ENCODE measurements at places on chromosomes 4 and X.

DNA sequence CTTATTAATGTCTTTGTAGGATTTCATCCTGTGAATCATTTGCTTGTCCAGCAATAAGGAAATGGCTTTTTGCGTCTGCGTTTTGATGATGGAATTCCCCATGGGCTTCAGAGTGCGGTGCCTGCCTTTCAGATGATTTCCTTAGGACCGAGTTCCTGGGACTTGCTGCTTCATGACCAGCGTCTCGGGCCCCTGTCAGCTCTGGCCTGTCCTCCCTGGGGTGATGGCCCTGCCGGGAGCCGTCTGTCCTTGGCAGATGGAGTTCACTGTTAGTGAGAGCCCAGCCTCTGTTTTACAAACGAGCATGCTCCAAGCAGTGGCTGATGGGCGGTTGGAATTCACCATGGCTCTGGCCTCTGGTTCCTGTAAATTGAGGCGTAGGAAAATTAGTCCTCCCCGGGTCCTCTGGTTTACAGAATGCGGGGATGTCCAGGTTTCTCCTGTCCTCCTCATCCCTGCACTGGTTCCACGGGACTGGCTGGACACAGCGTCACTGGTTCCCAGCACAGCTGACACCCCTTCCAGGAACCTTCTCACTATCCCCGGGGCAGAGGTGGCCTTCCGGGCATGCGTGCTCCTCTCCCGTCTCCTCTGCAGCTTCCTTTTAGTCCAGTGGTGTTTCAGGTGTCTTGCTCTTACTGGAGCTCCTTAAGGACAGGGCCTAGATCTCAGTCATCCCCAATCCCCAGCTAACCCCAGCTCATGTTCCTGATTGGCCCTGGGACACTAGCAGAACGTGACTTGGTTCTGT is 34.9 kb downstream of the TBC1D14 start:
- DNase-seq = no peak

DNA sequence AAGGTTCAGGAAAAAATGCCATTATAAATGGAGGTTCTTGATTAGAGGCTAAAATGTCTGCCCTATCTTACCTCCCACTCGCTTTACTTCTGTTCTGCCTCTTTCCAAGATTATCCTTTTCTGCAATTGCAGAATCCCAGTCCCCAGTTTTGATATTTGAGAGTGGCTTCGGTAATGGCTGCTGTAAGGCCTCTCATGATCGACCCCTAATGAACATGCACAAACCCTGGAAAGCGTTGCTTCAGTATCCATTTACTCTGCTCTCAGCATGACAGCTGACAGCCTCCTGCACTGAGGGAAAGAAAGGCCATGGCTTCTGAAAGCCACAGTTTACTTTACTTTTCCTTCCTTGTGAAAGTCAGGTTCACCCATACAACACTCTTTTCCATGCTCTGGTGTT is 325.4 kb upstream of the GALNT7 start:
- DNase-seq = no peak

GRCh38 chr4:56940971-56941370 is 33.3 kb downstream of the REST start:
- no peak for DNase-seq

DNA sequence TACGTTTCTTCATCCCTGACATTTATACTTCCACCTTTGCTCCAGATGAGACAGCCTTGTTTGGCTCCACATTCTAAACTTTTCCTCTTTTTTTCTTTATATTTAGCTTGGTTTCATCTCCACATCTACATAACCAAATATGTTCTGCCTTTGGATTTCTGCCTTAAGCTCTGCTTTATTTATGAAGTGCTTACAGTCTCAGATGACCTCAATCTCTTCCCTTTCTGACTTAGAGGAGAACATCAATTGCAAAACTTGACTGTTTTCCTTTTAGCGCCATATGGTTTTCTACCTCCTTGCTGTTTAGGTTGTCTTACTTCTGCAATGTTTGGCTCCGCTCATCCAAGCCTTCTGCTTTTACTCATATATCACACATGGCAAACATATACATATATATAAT is 7.5 kb downstream of the ASB5 start:
- DNase-seq = no peak

DNA sequence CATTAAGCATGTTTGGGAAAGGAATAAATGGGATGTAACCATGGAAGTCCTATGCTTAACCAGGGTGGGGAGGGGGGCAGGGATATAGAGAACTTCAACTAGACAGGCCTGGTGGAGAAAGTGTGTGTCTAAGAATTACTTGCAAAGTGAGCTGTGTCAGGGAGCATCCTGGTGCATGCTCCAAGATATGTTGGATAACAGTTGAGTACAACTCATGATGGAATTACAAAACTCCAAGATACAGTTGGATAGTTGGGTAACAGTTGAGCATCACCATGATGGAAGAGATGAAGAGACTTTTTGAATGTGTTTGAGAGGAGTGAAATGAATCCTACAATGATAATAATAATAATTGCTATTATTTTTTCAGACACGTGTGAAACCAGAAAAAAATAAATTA is 26.1 kb upstream of the ACSL1 start:
- no peak for DNase-seq

GRCh38 chrX:152074163-152074562 is 64.2 kb downstream of the MAGEA10 start:
- DNase-seq = no peak

DNA sequence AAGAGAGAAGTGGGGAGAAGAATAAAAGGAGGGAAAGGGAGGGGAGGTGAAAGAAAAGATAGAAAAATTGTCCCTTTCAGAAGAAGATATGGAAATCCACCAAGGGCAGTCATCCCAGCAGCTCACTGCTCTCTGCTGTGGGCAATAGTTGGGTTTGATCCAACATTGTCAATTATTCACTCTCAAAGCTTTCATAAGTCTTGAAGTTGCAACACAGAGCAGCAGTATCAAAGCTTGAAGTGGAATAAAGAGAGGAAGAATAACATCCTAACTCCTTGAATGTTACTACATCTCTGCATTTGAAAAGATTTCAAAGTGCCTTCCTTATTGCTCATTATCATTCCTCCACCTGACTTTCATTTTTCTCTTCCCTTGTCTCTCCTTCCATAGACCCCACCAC is 62.3 kb upstream of the HHIP start:
- no peak for DNase-seq

GRCh38 chr4:90444904-90445303 is 317.7 kb downstream of the CCSER1 start:
- no peak for DNase-seq

DNA sequence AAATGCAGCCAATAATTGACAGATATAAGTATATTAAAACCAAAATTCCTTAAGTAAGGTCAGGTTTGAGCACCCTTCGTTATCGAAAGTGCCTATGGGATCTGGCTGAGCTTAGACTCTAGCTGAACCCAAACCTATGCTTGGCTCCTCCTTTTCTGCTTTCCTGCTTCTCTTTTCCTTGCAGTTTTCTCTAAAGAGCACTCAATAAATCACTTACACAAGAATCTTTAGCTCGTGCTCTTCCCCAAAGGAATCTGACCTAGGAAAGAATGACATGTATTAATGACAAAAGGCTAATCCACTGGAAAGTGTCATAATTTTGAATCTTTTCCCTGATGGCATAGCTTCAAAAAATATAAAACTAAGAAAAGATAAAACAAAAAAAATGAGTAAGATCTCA is 282.7 kb downstream of the DKK2 start:
- DNase-seq = no peak

DNA sequence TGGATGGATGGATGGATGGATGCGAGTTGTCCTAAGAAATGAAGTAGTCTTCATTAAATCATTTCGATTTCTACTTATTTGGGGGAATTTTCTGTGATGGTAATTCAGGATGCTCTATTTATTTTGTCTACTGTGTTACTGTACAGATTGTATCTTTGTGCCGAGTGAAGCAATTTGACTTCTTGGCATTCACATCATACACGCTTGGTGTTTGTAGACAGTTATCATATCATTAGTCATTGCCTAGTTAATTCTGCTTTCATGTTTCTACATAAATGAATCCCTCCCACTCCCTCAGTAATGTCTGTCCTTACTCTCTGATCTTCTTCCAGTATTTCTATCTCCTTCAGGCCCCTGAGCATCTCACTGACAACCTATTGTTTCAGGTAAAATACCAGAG is 64.0 kb downstream of the RASGEF1B start:
- no peak for DNase-seq

DNA sequence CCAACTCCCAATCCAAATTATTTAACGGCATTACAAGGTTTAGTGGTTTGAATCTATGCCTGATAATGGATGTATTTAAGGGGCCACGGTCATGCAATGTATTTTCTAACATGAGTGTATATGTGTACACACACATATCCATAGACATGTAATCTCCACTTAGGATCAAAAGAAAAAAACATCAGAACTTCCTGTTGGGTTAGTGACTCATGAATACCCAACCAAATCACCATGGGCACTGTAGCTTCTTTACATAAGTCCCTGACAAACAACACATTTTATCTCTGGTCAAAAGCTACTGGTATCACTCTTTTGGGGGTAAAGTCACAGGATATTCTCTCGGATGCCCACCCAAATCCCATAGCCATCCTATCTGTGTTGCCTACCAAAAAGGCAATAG is 36.5 kb upstream of the TFDP3 start:
- no peak for DNase-seq

GRCh38 chr4:22391551-22391950 is 124.3 kb downstream of the ADGRA3 start:
- DNase-seq = no peak

GRCh38 chr4:28842271-28842670 is 1877.9 kb upstream of the PCDH7 start:
- no peak for DNase-seq

- no peak for DNase-seq
Measured at GRCh38 chrX:72060196-72060920, 71.4 kb downstream of the RTL5 start.

DNA sequence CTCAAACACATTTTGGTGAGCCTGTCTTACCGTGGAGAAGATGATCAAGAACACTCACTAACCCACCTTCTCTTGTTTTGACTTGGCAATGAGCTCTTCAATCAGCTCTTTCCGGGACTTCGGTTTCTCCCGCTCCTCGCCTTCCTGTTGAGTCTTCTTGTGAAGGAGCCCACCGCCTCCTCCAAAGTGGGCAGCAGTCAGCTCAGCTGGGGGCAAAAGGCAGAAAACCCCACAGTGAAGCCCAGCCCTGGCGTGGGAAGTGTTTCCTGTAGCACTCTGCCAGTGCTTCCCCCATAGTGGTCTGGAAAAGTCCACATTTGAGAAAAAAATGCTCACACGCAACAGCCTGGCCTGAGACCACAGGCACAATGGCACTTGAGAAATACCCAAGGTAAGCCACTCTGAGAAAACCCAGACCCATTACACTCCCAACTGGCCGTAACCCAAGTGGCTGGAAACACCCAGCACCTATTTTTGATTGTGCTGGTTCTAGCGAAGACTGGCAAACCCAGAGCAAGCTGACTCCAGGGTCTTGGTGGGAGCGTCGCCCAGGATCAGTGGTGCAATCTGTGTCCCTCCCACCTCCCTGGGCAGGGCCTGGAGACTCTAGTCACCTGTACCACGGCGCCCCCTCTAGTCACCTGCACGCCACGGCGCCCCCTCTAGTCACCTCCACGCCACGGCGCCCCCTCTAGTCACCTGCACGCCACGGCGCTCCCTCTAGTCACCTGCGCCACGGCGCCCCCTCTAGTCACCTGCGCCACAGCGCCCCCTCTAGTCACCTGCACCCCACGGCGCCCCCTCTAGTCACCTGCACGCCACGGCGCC is 8.6 kb downstream of the NOP14 start:
- DNase-seq = peak; percentile 36

- no peak for DNase-seq
Measured at GRCh38 chrX:17053502-17053901, 107.0 kb downstream of the REPS2 start.

DNA sequence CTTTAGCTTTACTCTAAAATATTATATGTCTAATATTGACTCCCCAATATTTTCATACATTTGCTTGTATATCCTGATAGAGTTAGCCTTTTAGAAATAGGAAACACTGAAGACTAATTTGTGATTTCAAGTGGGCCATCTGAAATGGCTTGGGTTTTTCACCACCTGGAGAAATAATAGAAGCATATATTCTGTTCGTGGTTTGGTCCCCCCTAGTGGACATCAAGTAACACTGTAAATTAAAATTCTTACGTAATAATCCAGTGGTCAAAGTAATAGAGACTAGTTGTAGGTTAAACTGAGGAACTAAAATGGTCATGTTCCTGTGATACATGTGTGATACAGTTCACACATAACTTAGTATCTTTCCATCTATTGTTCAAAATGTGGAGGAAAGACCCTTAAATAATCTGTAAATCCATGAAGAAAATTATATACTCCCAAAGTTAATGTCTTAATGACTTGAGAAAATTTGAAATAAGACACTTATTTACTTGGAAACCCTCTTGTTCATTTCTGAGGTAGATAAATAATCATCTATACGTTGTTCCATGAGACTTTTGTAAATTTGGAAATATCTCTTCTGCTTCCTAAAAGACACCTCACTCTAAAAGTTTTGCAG is 79.8 kb upstream of the SMARCAD1 start:
- DNase-seq = no peak
